ENCODE measurements at places on chromosomes 11 and 22.

GRCh38 chr11:79390923-79391322 is 49.9 kb downstream of the TENM4 start:
- no peak for DNase-seq

- no peak for DNase-seq
Observed at GRCh38 chr11:76626266-76626665, 44.3 kb downstream of the LRRC32 start.

DNA sequence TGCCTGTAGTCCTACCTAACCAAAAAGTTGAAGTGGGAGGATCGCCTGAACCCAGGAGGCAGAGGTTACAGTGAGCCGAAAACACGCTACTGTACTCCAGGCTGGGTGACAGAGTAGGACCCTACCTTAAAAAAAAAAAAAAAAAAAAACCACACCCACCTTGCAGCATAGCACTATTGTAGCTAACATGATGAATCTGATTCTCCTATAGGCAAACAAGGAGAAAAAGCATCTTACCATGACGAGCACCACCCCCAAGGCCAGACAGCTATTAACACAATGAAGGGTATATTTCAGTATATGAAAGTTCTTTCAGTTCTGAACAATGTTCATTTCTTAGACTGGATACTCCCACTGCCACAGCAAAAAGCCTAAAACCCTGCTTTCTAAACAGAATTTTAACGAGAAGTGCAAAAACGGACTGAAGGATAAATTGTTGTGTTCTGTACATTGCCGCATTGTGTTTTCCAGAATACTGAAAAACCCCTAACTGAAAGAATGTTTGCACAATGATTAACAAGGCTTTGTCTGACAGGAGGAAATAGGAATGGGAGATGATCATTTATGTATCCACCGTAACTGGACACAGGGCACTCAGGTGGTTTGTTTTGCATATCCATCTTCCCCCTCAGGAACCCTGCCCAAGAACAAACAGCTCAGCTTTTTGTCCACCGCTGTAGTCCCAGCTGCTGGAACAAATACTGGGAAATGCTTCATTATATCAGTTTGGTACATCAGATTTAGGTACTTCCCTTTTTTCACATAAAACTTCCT is 8.9 kb downstream of the PISD start:
- DNase-seq, result no peak

- no peak for DNase-seq
Observed at GRCh38 chr11:91421641-91422040, 803.0 kb upstream of the FAT3 start.

DNA sequence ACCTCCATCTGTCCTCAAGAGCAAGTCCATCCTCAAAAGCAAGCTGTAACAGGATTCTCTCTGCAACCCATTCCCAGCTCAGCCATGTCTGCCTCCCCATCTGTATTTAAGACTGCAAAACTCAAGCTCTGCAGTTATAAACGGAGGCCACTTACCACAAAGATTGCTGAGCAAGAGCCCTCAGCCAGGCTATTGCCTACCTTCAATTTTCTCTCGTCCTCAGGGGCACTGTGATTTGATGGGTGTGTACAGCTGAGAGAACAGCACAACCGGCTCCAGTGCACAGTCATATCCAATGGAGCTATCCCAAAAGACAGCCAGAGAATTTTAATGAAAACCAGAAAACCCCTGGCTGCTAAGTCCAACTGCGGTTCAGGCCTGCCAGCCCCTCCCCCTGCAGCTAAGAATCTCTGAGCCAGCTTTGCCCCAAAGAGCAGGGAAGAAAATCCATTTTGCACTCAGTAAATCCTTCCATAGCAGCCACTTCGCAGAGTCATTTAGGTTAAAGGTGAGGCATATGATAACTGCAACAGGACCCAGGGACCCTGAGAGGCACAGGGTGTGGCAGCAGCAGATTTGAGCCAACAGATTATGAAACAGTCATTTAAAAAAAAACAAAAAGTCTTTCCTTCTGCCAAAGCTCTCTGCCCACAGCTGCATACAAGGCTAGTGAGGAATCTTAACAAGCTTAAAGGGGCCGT is 37.6 kb downstream of the RAB30 start:
- no peak for DNase-seq

DNA sequence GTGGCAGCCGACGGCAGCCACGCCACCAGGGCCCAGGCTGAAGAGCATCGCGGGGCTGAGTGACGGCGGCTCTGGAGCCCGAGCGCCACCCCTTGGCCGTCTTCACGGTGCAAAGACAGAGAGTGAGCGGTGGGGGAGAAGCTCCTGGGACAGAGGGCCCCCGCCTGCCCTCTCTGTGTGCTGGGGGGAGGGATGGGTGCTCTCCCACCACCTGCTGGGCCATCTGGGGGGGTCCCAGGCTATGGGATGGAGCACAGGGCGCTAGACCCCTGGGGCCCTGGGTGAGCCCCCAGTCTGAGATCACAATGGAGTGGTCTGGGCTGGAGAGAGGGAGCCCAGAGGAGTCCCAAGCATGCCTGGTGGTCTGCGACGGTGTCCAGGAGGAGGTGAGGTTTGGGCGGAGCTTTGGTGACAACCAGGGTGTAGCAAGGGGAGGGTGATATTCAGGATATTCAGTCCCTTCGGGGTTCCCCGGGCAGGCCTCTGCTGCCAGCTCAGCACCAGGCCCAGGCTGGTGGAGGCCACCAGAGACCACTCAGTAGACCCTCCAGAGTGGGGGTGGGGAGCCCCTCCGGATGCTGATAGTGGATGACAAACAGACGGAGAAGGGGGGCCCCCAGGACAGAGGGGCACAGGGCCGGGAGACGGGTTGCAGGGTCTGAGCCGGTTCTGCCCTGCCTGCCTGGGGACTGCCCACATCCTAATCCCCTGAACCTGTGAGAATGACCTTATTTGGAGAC is 78.1 kb upstream of the PRR5 start:
- no peak for DNase-seq

DNA sequence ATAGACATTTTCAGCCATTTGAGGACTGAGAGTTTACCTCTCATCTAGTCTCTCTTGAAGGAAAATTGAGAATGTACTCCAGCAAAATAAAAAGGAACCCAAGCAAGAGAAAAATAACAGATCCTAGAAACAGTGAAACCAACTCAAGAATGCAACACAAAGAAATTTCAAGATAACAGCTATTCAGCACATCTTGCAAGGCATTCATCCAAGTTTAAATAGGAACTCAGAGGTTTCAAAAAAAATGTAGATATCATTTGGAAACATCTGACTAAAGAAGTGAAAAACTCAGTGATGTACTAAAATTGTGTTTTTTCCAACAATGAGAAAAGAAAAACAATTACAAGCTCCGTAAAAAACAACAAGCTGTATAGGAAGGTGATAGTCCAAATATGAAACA is 76.4 kb downstream of the TMEM135 start:
- DNase-seq, result no peak

GRCh38 chr11:77455740-77456139 is 18.2 kb downstream of the PAK1 start:
- DNase-seq, result no peak

- DNase-seq, result no peak
Observed at GRCh38 chr11:124285610-124286344, 28.0 kb downstream of the OR8D1 start.

DNA sequence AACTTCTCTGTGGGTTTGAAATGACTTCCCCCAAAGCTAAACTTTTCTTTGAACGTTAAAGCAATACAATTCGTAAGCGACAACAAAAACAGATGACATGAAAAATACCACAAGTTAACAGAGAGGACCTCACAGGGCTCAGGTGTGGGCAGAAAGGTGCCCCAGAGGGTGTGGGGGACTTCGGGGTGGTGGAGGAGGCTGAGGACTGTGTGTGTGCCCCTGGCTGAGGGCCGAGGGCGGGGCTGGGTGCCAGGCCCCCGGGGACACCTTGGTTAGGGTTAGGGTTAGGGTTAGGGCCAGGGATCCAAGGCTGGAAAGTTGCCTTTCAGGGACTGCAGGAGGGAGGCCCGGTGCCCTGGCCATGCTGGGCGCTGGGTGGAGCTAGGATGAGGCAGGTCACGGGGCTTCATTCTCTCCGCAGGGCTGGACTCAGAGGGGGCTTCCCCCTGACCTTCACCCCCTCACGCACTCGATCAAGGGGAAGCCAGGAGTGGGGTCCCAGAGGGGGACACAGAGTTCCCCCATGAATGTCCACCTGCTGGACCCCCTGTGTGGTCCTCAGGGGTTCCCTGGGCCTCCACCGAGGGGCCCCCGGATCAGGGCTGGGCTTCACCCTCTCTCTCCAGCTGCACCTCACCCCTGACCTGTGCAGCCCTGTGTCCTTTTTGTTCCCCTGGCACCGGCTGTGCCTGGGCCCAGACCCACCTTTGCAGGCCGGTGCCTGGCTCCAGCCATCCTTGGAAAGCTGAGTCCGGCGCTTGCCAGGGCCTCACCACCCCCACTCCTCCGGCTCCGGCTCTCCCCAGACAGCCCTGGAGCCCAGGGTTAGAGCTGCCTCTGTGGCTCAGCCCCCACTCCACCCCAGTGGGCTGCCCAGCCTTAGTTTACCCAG is 7.0 kb downstream of the TNNI2 start:
- DNase-seq, result no peak

DNA sequence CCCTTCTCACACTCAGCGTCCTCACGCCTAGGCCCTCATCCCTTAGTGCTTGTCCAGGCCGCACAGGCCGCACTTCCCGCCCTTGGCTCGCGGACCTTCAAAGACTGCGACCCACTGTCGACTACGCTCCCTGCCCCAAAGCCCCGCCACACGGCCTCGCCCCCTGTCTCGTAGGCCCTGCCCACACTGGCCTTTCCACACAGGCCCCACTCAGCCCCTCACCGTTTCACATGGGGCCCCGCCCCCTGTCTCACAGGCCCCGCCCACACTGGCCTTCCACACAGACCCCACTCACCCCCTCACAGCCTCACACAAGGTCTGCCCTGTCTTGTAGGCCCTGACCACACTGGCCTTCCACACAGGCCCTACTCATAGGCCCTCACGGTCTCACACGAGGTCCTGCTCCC is 11.0 kb downstream of the NRXN2 start:
- no peak for DNase-seq

DNA sequence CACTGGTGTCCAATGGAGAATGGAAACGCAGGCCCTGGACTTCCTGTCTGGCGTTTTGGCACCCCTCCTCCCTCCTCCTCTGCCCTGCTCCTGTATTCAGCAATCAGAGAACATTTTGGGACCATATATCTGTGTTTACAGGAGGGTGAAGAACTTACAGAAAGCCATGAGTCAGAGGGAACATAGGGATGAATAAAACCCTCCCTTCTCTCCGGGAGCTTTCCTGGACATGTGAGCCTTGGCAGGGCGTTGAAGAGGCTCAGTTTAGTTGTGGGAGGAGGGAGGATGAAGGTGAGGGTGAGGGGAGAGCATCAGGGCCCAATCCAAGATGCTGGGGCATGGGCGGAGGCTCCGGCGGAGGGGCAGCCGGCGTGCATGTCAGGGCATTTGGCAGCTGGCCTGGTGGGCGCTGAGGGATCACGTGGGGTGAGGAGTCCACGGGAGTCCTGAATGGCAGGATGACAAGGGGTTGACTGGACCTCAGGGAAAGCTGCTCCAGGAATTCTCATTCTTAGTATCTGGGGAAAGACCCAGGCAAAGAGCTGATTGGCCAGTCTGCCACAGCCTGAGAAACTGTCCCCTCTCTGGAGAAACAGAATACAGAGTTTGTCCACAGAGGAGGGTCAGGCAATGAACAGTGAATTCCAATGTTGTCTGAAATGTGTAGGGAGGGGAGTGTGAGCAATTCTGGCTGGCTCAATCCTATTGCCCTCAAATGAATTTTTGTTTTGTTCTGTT is 28.9 kb downstream of the MICAL2 start:
- DNase-seq, result no peak
